ENCODE measurements at places on chromosomes 1 and 21.

DNA sequence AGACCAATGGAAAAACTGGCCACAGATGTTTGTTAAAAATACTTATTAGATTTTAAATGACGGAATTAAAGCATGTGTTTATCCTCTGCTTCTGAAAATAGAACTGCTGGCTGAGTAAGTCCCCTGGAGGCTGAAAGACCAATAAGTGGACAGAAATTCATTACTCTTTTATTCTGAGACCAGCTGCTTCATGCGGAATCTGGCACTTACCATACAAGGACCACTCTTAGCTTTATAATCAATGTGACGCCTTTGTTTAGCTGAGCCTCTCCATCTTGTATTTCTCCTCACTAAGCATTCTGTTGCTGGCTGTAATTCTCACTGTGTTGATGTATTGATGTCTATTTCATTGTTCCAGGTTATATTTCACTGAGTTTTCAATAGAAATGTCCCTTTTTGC lies 6.3 kb upstream of the EXO1 start:
- DNase-seq, result no peak

DNA sequence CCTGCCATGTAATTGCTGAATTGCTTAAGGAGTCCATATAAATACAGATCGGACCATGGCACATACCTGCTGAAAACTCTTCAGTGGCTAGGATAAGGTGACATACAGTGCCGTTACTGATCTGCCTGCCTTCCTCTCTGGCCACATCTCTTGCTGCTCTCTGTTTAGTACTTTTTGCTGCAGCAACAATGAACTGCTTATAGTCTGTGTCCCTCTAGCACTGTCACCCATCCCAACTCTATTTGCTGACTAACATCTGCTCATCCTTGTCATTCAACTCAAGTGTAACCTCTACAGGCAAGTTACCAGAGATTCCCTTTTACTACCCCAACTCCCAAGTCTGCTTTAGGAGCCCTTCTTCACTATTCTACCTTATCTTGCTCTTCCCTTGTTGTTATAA lies 65.6 kb downstream of the GTF2B start:
- no peak for DNase-seq

DNA sequence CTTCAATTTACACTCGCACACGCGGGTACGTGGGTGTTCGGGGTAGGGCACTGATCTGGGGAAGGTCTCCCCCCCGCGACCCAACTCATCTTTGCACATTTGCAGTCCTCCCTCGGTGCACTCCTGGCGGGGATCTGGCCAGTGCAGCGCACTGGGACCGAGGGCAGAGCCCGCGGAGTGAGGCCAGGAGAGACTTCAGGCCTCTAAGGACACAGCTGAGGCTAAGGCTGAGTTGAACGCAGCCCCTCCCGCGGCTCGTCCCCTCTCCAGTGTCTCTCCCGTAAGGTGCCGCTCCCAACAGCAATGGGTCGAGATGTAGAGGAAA lies 936 bp upstream of the NCAM2 start:
- DNase-seq, result no peak

DNA sequence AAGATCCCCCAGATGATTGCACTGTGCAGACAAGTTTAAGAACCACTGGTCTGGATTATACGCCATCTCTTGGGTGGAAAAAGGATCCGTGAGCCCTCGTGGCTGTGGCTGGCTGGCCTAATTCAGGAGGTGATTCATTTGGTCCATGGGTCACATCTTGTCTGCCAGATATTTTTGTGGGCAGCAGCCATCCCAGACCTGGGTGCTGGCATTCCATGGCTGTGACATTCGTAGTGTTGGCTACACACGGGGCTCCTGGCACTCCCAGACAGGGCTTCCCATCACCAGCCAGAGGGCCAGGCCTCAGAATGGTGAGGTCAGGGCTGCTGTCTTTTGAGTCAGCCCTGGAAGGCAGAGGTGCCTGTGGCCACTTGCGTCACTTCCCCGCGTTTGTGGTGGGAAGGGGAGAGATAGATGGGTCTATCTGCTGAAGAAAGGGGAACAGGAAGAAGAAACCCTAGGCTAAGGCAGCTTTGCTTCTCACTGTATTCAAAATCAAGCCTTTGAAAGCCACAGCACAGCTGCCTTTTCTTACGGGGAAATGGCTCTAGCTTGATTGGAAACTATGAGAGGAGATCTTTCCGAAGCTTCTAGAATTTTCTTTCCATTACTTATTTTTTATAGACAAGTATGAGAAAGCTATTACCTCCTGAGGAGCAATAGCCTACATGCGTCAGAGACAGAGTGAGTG lies 32.4 kb downstream of the EIF2D start:
- peak; percentile 92 for DNase-seq

GRCh38 chr1:208433086-208433485 lies 188.9 kb upstream of the PLXNA2 start:
- no peak for DNase-seq

DNA sequence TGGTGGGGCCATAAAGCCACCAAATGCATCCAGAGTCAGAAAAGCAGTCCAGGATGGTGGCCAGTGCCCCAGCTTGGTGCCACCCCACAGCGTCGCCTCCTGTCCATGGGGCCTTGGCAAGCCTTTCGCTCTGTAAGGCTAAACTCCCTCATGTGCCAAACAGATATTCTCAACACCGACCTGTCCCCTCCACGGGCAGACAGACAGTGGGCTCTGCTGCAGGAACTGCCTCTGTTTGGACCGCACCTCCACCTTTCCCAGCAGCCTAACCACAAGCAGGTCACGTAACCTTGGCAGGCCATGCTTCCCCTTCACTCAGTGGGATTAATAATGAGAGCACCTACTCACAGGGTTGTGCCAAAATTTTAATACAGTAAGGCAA lies 11.7 kb downstream of the RUNX1 start:
- DNase-seq, result no peak

DNA sequence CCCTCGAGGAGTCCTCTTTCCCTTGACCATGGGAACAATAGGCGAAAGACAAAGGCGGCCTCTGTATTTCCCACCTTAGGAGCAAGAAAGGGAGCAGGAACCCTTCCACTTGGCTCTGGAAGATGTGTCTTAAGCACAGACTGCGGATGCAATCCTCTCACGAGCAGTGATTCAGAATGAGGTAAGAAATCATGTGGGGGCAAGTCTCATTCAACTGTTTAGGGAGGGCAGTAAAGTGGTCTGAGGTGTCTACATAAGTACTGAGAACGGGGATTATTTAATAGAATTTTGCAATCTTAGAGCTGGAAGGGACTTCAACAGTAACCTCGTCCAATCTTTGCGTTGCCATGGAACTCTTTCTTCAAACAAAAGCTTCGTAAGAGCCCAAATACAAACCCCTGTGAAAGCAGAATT lies 1.6 kb upstream of the DYRK3 start:
- DNase-seq, result no peak

- no peak for DNase-seq
Observed at GRCh38 chr1:239819096-239819495, 272.6 kb upstream of the FMN2 start.

- peak; percentile 79 for DNase-seq
Observed at GRCh38 chr21:39006571-39007311, 176.5 kb downstream of the PSMG1 start.

- DNase-seq, result no peak
Observed at GRCh38 chr1:94741996-94742395, 78.2 kb upstream of the SLC44A3 start.

- DNase-seq, result no peak
Observed at GRCh38 chr1:231934797-231935196, 308.2 kb downstream of the DISC1 start.

- no peak for DNase-seq
Observed at GRCh38 chr1:82451191-82451590, 650.5 kb downstream of the ADGRL2 start.

- no peak for DNase-seq
Observed at GRCh38 chr1:101198842-101199636, 37.8 kb upstream of the S1PR1 start.

DNA sequence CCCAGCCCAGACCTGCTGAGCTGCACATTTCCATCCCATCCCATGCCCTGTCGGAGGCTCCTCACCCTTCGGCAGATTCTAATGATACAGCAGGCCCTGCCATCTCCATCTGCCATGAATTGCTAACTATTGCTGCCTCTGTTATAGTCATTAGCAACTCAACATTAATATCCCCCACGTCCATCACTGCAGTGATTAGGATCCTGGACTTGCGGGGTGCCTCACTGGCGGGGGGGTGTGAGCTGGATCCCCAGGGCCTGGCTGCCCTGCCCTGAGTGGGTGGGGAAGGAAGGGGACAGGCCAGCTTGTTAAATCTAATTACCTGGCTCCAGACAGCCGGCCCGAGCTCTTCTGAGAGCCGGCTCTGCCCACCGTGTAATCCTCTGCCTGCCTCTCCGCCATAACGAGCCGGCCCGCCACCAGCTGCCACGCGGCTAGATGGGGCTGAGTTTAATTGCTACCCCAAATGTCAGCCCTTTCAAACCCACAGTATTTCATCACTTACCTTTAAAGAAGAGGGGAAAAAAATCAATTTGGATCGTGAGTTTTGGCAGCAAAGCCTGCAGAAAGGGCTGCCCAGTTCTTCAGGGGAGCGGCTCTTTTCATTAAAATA lies 227.3 kb upstream of the CSF3R start:
- DNase-seq, result no peak

- no peak for DNase-seq
Observed at GRCh38 chr1:50106095-50106761, 2.5 kb upstream of the ELAVL4 start.

GRCh38 chr1:108830119-108831008 lies 26.5 kb downstream of the AKNAD1 start:
- peak; percentile 42 for DNase-seq

- DNase-seq, result no peak
Observed at GRCh38 chr1:63980740-63981407, 207.1 kb downstream of the ROR1 start.

DNA sequence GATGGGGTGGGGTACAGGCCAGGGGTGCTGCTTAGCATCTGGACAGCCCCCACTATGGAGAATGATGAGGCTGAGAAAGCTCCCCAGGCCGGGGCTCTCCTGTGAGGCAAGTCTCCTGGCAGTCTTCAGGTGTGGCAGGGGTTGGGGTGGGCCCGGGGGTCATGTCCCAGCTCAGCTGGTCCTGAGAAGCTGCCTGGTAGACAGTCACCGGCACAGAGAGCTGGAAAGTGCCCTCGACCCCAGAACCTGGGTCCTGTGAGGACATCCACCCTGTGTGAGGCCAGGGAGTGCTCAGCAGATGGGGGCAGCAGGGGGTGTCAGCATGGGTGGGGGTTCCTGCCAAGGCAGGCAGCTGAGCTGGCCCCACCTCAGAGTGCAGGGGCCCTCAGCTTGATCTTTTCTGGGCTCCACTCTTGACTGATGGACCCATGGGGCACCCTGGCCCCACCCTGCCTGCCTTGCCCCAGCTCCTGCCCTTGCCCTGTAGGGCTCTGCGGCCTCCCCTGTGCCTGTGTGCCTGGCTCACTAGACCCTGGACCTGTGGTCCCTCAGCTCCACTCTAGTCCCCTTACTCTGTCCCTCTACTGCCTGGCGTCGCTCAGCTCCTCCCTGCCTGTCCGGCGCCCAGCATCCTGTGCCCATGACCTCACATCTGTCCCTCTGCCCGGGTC lies 5.8 kb downstream of the IBA57 start:
- DNase-seq, result no peak

DNA sequence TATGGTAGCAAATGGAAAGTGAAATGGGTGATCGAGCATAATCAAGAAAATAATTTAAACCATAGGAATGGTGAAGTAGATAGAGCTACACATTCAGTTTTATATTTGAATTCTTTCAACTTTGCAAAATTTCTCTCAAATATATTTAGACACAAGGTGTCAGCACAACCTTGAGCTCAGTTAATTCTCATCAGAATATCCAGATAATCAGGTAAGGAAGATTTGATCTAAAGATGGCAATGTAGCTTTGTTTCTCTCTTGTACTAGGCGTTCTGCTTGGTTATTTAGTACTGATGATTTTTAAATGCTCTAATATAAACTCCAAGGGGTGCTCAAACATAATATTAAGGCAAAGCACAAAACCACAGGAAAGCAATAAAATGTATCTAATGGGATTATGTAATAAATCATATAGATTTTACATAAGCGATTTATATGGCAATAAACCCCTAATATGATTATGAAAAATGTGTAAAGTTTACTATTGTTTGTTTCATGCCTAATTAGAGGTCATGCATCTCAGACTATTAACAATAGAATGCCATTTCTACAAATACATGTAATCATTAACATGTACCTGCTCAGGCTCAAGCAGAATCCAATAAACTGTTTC lies 32.4 kb upstream of the SERTAD4 start:
- no peak for DNase-seq

All from mucosa of descending colon (tissue), 3 donors.